HS-27A (cell line): ENCODE measurements at places on chromosomes 5 and 9.

GRCh38 chr5:77643654-77644370 lies 5.3 kb upstream of the OTP start:
- DNase-seq = no peak

- DNase-seq = no peak
Measured at GRCh38 chr5:148641735-148642134, 12.6 kb downstream of the HTR4 start.

DNA sequence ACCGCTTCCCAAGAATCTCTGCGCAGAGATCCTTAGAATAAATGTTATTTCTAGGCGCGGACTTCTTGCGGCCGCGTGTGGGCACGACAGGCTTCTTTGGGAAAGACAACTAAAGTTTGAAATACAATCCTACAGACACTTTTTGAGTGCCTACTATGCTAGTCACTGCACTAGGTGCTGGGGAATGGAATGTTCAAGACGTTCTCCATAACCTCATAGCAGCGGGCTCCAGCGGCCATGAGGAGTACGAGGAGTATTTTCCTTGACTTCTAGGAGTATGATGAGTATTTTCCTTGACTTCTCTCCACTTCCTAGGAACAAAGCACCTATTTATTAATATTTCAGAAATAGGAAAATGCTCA lies 636 bp upstream of the PWWP2A start:
- no peak for DNase-seq

DNA sequence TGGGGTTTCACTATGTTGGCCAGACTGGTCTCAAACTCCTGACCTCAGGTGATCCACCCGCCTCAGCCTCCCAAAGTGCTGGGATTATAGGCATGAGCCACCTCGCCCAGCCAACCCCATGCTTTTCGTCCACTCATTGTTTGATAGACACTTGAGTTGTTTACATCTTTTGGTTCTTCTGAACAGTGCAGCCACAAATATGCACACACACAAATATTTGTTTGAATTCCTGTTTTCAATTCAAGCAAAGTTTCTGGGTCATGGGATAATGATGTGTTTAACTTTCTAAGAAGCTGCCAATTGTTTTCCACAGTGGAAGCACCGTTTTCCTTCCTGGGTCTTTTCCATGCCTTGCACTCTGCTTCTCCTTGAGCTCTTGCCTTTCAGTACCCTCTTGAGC lies 6.8 kb upstream of the PAEP start:
- DNase-seq = no peak

- DNase-seq = no peak
Measured at GRCh38 chr5:134647750-134648424, 698 bp upstream of the SEC24A start.

DNA sequence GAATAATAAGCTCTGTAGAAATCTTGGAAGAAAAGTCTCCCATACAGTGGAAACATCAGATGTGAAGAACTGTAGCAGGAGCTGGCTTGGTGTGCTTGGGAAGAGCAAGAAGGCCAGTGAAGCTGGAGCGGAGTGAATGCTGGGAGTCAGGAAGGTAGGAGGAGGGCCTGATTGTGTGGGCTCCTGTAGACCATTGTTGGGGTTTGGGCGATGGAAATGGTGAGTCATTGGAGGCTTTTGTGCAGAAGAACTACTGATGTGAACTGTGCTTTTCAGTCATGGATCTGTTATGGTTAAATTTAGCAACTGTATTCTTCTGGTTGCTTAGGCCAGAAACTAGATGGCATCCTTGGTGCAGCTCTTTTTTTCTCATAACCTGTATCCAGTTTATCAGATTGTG lies 2.3 kb downstream of the ICE1 start:
- no peak for DNase-seq

- no peak for DNase-seq
Measured at GRCh38 chr5:169701910-169702451, 64.9 kb downstream of the DOCK2 start.

GRCh38 chr9:23766613-23767012 lies 59.4 kb downstream of the ELAVL2 start:
- no peak for DNase-seq

DNA sequence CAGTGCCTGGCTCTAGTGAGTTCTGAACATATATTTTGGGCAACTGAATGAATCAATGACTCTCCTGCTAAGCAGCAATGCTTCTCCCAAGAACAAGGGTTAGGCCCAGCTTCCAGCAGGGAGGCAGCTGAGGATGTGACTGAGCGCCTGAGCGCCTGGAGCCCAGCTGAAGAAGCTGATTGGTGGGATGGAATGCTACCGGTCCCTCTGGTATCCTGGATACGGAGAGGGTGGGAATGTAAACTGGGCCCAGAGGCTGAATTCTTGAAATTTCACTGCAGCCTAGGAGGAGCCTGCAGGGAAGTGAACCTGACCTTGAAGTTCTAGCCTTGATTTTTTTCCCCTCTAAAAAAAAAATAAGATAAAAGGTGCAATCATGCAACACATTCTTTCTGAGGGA lies 43.2 kb downstream of the WWC1 start:
- DNase-seq = no peak

GRCh38 chr9:133186736-133187135 lies 22.3 kb downstream of the OBP2B start:
- DNase-seq = no peak

DNA sequence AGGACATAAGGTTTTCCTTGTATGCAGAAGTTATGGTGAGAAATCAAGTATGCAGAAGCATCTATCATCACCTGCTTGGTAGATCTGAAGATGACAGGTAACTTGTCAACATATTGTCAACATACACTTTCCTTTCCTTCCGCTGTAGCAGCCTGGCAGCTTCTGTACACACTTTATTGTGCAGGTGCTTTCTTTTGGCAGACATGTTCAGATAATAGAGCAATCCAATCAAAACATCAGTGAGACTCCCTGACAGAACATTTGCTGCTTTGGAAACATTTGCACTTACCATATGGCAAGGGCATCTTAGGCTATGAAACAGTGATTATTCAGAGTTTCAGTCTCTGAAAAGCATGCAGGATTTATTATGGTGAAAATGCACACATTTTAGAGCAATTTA lies 161.1 kb upstream of the CDH12 start:
- no peak for DNase-seq

DNA sequence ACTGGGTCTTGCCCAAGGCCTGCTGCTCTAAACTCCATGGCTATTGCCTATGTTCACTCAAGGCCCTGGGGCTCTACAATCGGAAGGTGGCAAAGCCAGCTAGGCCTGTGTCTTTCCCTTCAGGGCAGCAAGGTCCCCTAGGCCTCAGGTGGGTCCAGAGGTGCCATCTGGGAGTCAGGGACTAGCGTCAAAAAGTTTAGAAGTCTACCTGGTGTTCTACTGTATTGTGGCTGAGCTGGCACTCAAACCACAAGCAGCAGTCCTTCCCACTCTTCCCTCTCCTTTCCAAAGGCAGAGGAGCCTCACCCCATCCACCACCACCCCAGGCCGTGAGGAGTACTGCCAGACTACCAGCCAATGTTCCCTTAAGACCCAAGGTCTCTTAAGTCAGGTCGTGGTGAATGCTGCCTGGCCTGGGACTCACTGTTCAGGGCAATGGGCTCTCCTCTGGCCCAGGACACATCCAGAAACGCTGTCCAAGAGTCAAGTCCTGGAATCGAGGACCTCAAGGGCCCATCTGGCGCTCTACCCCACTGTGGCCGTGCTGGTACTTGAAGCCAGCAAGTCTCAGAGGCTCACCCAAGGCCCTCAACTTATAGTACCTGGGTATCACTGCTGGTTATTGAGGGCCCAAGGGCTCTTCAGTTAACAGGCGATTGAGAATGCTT lies 13.0 kb upstream of the SARDH start:
- DNase-seq = no peak

- DNase-seq = no peak
Measured at GRCh38 chr9:35636135-35636876, 14.4 kb downstream of the SIT1 start.

- no peak for DNase-seq
Measured at GRCh38 chr5:88539693-88540365, 271.2 kb upstream of the TMEM161B start.

DNA sequence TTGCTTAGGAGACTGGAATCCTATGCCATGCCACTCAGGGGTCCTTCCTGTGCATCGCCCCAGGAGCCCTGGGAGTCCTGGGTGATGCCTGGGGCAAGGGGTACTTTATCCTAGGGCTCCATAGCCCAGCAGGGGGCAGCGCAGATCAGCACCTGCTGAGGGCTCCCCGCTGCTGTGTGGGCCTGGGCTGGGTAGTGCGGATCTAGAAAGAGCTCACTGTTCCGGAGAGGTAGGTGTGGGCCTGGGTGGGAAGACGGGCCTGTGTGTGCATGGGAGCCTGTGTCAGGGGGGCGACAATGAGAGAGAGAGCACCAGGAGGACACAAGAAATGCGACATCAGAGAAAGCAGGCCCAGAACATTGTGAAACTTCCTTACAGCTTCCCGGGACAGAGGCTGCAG lies 11.4 kb upstream of the DAB2IP start:
- DNase-seq = no peak

DNA sequence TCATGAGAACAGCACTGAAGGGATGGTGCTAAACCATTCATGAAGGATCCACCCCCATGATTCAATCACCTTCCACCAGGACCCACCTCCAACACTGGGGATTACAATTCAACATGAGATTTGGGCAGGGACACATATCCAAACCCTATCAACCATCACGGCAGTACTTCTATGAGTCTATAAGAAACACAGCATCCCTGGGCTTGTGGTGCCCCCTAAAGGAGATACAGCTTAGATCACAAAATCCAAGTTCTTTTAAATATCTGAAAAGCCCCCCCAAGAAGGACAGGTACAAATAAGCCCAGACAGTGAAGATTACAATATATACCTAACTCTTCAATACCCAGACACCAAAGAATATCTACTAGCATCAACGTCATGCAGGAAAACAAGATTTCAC lies 233.7 kb upstream of the ADRA1B start:
- no peak for DNase-seq
